ENCODE measurements at places on chromosomes 2 and 18.

DNA sequence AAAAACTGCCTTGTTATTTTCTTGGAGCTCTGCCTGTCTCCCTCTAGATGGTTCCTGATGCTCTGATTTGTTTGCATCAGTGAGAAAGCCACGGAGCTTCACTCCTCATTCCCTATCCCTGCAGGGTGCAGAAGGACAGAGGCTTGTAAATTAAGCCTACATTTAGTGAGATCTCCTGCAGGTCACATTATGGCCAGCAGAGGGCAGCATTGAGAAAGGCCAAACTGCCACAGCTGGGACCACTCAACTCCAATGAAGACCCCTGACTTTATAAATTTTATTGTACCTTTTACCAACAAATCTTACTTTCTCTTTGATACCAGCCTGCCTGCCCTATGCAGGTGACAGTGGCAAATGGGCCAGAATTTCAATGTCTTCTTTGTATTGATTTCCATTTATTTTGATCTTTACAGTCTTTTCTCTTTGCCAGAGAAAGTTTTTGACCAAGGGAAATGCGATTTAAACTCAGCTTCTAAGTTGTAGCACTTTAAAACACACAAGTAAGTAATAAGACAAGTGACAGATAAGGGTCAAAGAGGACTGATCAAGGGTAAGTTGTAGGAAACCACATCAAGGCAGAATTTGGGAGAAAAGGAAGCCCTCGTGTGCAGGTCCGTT, 1029.1 kb upstream of the KLHL29 start:
- DNase-seq, result no peak

GRCh38 chr18:58272779-58273435, 228.9 kb downstream of the NEDD4L start:
- no peak for DNase-seq

GRCh38 chr2:116517936-116518335, 1296.6 kb upstream of the DDX18 start:
- DNase-seq, result no peak

- DNase-seq, result no peak
Observed at GRCh38 chr2:138902239-138902871, 122.2 kb upstream of the NXPH2 start.

- DNase-seq, result no peak
Observed at GRCh38 chr2:63064661-63065060, 14.0 kb downstream of the OTX1 start.

GRCh38 chr2:201827621-201828020, 21.3 kb downstream of the CDK15 start:
- no peak for DNase-seq
